ENCODE measurements at places on chromosomes 16 and 17.

DNA sequence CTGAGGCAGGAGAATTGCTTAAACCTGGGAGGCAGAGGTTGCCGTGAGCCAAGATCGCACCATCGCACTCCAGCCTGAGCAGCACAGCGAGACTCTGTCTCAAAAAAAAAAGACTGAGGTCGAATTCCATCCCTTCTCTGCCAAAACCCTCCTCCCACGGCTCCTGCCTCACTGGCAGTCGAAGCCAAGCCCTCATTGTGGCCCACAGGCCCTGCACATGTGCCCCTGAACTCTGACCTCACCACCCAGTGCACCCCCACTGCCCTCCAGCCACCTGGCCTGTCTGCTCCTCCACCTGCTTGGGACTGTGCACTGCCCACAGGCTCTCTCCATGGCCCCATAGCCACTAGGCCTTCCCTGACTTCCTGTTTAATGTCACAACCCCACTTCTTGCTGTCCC, 7.0 kb downstream of the MYO15A start:
- H3K27me3 ChIP-seq, result no peaks in the 10 kb centered on the region
- H3K36me3 ChIP-seq, result no peaks in the 10 kb centered on the region
- H3K4me1 ChIP-seq, result no peaks in the 10 kb centered on the region

- peaks cover 11% of the 10 kb centered on the region for H3K4me1 ChIP-seq
- no peaks in the 10 kb centered on the region for H3K27me3 ChIP-seq
- H3K27ac ChIP-seq, result no peak overlapping the region
- DNase-seq, result no peak
- no peak overlapping the region for H3K4me3 ChIP-seq
- no peaks in the 10 kb centered on the region for H3K36me3 ChIP-seq
Observed at GRCh38 chr16:66245072-66245471, 121.4 kb upstream of the CDH5 start.

GRCh38 chr16:67372664-67373063, 20.6 kb downstream of the TPPP3 start:
- no peak overlapping the region for H3K4me3 ChIP-seq
- no peaks in the 10 kb centered on the region for H3K4me1 ChIP-seq
- H3K27me3 ChIP-seq, result no peaks in the 10 kb centered on the region
- no peaks in the 10 kb centered on the region for H3K36me3 ChIP-seq
- no peak overlapping the region for H3K27ac ChIP-seq

GRCh38 chr16:76114681-76115080, 162.5 kb upstream of the CNTNAP4 start:
- H3K4me3 ChIP-seq, result no peak overlapping the region
- no peak for DNase-seq
- H3K27me3 ChIP-seq, result no peaks in the 10 kb centered on the region

- peaks cover 4% of the 10 kb centered on the region for H3K27me3 ChIP-seq
- H3K4me3 ChIP-seq, result no peak overlapping the region
- H3K27ac ChIP-seq, result no peak overlapping the region
Observed at GRCh38 chr17:48148854-48149786, 41.6 kb downstream of the SNX11 start.

DNA sequence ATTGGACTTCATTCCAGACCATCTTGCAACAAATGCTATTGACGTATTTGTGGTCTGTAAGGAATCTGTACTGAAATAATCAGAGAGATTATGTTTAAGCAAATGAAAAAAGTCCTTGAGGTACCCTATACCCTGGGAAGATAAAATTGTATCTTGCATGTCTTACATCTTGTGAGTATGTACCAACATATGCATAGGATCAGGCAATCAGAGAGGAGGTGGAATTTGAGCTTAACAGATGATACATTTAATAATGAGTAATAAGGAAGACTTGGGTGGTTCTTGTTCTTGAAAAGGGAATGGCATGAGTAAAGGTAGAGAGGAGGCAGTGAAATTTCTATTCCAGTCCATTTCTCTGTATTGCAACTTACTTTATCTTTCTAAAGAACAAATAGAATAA, 10.6 kb downstream of the MOSMO start:
- no peaks in the 10 kb centered on the region for H3K4me1 ChIP-seq
- no peak overlapping the region for H3K27ac ChIP-seq
- no peaks in the 10 kb centered on the region for H3K27me3 ChIP-seq
- DNase-seq, result no peak
- no peaks in the 10 kb centered on the region for H3K36me3 ChIP-seq

- H3K36me3 ChIP-seq, result peaks cover 55% of the 10 kb centered on the region
- no peak overlapping the region for H3K4me3 ChIP-seq
- DNase-seq, result no peak
Observed at GRCh38 chr17:50188921-50189549, 12.4 kb downstream of the COL1A1 start.

GRCh38 chr17:42273474-42274252, 2.5 kb downstream of the STAT5B start:
- H3K27me3 ChIP-seq, result no peaks in the 10 kb centered on the region
- no peaks in the 10 kb centered on the region for H3K36me3 ChIP-seq
- H3K4me3 ChIP-seq, result no peak overlapping the region
